ENCODE measurements at places on chromosomes 5 and 9. TPM values are rescaled to one million over a fixed set of nuclear protein-coding genes. Genes with fewer than 3 reads are reported as not detected.

The FOXD4 gene
- total RNA-seq, result 0.49 TPM

The KCNV2 gene
- total RNA-seq, result not detected

The BNC2 gene
- total RNA-seq, result 20.1 TPM

The ZNF883 gene
- 6.1 TPM for total RNA-seq

The ZFP37 gene
- 4.2 TPM for total RNA-seq

The FBP2 gene
- 0.28 TPM for total RNA-seq

The GABRB2 gene
- total RNA-seq, result 0.26 TPM

The CDH9 gene
- total RNA-seq, result not detected

The MEF2C gene
- total RNA-seq, result 134 TPM

The RGS7BP gene
- total RNA-seq, result 0.23 TPM

The IL13 gene
- not detected for total RNA-seq

The NUDT12 gene
- total RNA-seq, result 6.1 TPM
